ENCODE measurements at places on chromosomes 13 and 19. TPM values are rescaled to one million over a fixed set of nuclear protein-coding genes. Genes with fewer than 3 reads are reported as not detected.

DNA sequence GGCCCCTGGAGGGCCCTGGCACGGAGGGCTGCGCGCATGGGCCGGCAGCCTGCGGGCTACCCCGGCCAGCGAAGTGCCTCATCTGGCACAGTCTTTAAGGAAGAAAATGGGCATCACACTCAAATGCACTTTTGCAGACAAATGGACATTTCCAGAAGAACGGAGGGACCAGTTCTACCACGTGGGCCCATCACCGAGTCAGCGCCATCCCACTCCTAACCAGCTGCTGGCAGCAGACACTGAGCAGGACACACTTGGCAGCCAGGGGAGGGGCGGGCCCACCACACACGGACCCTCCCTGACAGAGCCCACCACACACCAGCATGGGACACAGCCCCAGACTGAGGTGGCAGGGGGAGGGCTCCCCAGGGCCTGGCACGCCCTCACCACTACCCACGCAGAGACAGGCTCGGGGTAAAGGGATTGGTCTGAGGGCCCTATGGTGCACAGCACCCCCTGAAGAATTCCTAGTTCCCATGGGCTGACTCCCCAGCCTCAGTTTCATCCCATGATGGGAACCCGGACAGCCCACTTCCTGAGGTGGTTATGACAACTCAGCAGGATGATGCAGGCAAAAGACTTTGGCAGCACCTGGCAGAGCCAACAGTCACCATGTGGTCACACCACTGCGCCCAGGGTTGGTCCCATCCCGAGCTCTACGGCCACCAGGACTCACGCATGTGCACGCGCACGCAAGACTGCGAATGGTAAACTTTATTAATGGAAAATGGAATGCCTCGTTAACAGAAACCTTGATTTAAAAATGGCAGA, 18.7 kb upstream of the TINCR start:
- no peak for DNase-seq

DNA sequence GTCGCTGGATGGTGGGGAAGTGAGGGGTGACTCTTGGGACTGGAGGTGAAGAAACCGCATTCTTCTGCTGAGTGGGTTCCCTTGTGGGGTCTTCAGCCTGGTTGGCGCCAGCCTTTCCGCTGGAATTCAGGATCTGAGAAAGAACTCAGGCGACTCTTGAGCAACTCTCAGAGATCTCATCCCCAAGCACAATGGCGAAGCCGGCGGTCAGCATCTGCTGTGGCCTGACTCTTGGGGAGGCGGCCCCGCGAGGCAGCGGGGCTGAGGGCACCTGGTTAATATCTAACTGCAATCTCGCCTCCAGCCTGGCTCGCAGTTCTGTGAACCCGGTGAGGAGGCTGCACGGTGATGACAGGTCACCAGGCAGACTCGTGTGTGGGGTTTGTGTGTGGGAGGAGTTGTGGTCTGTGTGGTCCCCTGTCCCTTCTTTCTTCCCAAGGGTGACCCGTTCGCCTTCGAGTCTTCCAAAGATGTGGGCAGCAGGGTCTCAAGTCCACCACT, 883 bp downstream of the ZNF441 start:
- peak; percentile 76 for DNase-seq

DNA sequence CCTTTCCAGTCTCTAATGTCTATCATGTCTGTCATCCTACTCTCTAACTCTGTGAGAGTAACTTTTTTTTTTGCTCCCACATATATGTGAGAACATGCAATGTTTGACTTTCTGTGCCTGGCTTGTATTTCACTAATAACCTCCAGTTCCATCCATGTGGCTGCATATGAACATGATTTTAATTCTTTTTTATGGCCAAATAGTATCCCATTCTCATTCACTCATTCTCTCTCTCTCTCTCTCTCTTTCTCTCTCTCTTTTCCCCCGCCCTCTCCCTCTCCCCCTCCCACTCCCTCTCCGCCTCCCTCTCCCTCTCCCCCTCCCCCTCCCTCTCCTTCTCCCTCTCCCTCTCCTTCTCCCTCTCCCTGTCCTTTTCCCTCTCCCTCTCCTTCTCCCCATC, 52.0 kb downstream of the DNAJC3 start:
- DNase-seq: no peak

PNMA8A gene
- 12.4 TPM for total RNA-seq

DNA sequence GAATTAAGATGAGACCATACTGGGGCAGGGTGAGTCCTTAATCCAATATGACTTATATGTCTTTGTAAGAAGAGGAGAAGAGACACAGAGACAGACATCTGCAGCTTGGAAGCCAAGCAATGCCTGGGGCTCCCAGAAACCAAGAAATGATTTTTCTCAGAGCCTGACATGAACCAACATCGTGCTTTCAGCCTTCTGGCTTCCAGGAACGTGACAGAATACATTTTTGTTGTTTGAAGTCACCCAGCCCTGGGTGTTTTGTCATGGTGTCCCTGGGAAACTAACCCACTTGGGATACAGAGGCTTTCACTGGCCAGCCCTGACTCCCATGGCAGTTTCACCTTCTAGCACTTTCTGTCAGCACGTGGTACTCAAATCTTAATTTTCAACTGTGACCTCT, 95.3 kb upstream of the SLC10A2 start:
- no peak for DNase-seq

RNF113B gene
- total RNA-seq: not detected

Measured in aorta (tissue), 5 donors.